Kidney glomerular epithelial cell (primary cell): ENCODE measurements at places on chromosomes 2 and 18.

- no peak for DNase-seq
These were observed 234.9 kb downstream of the FHOD3 start for GRCh38 chr18:36532394-36532793.

DNA sequence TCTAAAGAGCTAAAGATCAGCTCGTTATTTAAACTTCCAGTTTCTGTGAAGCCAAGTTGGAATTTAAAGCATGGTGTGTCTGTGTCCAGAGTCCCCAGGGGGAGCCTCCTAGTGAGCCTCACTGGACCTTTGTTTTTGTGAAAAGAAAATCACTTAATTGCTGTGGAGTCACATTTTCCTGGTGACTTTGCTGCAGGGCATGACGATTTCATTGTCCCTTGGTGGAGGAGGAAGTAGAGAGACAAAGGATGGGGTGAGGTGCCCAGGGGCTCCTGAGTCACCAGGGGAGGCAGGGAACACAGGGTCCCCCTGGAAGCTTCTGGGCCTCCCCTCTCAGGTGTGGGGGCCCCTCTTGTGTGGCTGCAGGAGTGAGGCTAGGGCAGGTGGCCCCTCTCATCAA is 19.7 kb downstream of the ATP6V1C2 start:
- DNase-seq = no peak

- DNase-seq = no peak
These were observed 518 bp upstream of the NFU1 start for GRCh38 chr2:69437751-69438154.

- DNase-seq = no peak
These were observed 19.8 kb downstream of the LONRF2 start for GRCh38 chr2:100302585-100302892.

GRCh38 chr2:30914456-30914855 is 107.2 kb upstream of the CAPN13 start:
- no peak for DNase-seq

DNA sequence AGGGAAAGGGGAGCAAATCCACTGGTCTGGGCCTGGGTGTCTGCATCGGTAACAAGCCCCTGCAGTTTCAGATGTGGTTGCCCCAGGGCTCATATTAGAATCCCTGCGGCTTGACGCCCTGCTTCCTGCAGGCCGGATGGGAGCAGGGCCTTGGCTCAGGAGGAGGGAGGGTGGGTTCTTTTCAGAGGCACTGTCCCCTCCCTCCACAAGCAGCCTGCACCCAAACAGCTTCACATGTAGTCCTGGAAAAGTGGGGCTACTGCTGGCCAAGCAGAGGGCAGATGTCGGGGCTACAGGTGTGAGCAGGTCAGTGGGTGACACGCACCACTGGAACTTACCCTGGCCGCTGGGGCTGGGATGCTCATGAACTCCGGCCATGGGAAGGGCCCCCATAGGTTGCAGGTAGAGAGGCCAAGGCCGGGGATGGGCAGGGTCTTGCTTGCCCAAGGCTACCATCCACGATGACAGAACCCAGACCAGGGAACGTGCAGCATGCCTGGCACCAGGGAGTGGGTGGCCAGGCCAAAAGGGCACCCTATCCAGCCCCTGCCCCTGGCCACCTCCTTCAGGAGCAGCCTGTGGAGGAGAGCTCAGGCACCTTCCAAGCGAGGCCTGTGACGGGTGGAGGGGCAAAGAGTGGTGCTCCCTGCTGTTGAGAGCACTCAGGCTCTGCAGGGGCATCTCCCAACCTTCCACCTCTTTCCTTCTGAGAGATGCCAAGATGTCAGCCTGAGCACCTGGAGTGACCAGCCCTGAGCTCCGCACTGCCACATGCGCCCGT is 16.8 kb downstream of the ARID5A start:
- no peak for DNase-seq

DNA sequence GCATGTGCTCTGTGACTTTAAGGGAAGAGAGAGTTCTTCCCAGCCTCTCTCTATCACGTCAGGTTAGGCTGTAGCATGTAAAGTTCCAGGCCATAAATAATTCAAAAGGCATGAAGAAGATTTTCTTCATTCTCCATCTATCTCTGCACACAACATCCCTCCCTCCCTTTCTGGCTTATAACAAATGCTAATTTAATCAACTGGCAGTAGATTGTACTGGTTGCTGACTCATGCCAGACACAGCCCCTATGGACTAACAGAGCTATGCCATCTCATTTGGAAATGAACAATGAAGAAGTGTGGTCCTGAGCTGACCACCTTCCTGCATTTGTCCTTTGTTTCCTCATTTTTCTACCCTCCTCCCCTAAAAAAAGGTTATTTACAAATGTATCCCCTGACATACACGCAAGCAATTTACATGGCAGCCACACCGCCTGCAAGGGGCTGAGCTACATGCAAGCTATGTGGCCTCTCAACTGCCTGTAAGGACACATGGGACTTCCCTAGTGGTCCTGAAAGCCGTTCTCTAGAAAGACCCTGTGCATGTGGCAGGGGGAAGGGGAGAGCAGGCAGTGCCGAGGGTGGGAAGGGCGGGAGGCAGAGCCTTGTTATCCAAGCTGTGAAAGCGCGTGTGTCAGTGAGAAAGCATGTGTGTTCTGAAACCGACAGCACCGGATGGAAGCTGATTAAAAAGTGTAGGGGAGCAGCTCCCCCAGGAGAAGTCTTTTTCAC is 90.9 kb upstream of the KLF7 start:
- DNase-seq = no peak

GRCh38 chr2:13770279-13770678 is 862.2 kb upstream of the LRATD1 start:
- no peak for DNase-seq

DNA sequence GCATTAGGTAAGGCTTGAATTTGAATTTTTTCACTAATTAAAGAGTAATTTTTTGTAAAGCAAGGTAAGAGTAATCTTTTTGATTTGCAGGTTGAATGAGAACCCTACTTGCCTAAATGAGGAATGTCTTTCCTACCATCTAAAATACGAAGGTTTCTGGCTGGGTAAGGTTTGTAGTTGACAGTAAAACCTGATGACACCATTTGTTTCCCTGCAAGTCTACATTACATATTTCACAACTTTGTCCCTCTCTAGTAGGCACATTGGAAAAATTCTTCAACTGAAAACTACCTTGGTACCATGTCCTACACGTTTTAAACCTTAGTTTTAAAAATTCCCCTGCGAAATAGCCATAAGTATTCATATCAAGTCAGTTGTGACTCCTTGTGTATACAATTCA is 9.4 kb downstream of the HNRNPA3 start:
- DNase-seq = no peak

DNA sequence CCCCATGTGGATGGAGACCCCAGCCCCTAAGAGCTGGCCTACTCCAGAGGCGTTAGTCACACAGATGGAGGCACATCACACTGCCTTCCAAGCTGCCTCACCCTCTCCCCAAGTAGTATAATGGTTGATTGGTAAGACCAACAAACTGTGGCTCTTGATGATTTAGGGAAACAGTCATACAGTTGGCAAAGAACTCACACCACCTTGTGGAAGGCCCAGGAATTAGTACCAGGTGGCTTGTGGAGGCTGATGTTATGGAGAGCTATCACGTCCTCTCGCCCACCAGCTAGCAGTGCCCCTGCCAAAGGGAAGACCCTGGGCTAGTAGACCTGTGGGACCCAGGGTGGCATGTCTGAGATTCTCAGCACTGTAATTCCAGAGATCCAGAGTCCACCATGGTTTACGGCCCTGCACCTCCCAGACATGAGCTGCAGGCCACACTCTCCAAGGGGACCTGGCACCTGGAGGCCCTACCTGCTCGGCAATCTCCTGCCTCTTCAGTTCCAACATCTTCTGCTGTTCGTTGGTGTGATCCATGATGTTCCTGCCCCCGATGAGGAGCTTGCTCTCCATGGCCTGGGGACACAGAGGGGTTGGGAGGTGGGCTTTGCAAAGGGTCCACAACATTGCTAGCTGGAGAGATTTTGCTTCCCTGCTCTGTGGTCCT is 26.3 kb downstream of the KIF3C start:
- DNase-seq = no peak

- no peak for DNase-seq
These were observed 275.2 kb downstream of the IRS1 start for GRCh38 chr2:226524381-226524843.
